ENCODE measurements at places on chromosomes 2 and 18. TPM values are rescaled to one million over a fixed set of nuclear protein-coding genes. Genes with fewer than 3 reads are reported as not detected.
A peak's percentile ranks its signal among the peaks of the same experiment; 100 is the strongest.

KCNG2 gene
- total RNA-seq: not detected

RHBDD1 gene
- 23.4 TPM for total RNA-seq

KCTD18 gene
- 14.8 TPM for total RNA-seq

SRD5A2 gene
- not detected for total RNA-seq

GRCh38 chr18:79681484-79682387 is 2.1 kb downstream of the CTDP1 start:
- no peaks in the 10 kb centered on the region for H3K27me3 ChIP-seq
- peak overlapping the region; percentile 87 for H3K4me3 ChIP-seq
- peaks cover 76% of the 10 kb centered on the region for H3K4me1 ChIP-seq
- H3K36me3 ChIP-seq: peaks cover 50% of the 10 kb centered on the region
- peak; percentile 74 for DNase-seq

DNA sequence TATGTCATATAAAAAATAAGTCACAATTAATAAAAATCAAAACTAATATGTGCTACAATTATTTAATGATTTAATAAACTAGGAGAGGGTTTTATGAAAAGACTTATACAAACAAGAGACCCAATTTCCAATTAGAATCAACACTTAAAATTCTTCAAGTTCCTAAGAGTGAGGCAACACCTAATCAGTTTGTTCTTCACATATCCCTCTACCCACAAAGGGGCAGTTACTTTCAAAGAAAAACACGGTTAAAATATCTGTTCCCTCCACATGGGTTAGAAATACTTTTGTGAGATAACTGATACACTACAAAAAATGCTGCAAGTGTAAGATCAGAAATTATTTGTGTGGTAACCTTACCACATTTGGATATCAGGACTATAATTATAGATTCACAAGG is 357.0 kb downstream of the ERBB4 start:
- no peak overlapping the region for H3K27ac ChIP-seq
- no peaks in the 10 kb centered on the region for H3K36me3 ChIP-seq
- no peak for DNase-seq
- no peaks in the 10 kb centered on the region for H3K27me3 ChIP-seq
- no peaks in the 10 kb centered on the region for H3K4me1 ChIP-seq

DNA sequence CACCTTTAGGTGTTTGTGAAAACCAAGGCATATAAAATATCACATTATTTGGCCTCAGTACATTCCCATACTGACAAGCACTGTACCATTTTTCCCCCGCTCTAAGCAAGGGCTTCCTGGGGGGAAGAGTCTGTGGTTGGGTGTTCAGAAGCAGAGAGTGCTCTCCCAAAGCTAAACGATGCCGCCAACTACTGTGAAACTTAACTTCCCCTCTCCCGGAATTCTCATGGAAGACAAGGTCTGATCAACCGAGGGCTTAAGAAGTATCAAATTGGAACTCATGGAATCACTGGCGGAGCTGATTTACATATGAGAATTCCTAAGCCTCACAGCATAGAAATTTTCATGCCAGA is 433 bp upstream of the MFF start:
- H3K36me3 ChIP-seq: peaks cover 18% of the 10 kb centered on the region
- H3K27me3 ChIP-seq: peaks cover 4% of the 10 kb centered on the region
- H3K4me1 ChIP-seq: peaks cover 39% of the 10 kb centered on the region
- no peak for DNase-seq
- H3K4me3 ChIP-seq: peak overlapping the region; percentile 92

DNA sequence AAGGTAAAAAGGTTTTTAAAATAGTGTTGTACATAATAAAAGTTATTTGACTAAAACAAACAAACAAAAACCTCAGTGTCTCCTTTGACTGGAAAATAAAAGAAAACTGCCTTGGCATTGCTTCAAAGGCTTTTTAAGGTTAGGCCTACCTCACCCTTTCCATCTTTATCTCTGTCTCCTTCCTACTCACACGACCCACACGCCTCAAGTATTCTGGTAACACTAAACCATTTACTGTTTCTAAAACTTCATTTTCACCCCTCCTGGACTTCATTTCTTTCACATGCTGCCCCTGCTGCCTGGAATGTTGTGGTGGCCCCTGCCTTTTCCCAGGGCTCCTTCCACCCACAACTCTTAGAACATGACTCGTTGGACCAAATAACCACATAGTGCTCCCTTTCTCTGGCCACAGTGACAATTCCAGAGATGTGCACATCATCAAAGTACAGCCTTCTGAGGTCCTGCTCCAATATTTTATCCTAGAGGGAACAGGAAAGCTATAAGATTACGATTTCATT is 54.0 kb downstream of the ERBB4 start:
- H3K4me3 ChIP-seq: no peak overlapping the region
- no peaks in the 10 kb centered on the region for H3K27me3 ChIP-seq
- H3K27ac ChIP-seq: no peak overlapping the region
- no peak for DNase-seq

DNA sequence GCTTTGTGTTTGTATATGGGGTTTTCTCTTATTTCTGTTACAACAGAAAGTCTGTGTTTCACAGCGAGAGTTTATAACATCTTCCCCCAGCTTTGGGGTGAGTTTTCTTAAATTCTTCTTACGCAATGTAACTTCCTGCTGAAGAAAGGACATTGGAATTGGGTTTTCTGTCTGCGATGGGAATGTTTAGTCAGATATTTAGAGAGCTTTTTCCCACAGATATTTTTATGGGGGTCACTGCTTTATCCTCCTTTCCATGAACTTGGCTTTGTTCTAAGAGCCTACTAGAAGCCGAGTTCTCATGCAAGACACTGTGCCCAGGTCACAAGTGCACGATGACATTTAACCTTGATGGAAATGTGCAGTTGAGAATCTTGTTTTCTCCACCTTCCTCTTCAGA is 22.1 kb downstream of the B3GNT2 start:
- peaks cover 73% of the 10 kb centered on the region for H3K36me3 ChIP-seq
- no peak for DNase-seq
- H3K4me1 ChIP-seq: peaks cover 95% of the 10 kb centered on the region
- no peaks in the 10 kb centered on the region for H3K27me3 ChIP-seq

DNA sequence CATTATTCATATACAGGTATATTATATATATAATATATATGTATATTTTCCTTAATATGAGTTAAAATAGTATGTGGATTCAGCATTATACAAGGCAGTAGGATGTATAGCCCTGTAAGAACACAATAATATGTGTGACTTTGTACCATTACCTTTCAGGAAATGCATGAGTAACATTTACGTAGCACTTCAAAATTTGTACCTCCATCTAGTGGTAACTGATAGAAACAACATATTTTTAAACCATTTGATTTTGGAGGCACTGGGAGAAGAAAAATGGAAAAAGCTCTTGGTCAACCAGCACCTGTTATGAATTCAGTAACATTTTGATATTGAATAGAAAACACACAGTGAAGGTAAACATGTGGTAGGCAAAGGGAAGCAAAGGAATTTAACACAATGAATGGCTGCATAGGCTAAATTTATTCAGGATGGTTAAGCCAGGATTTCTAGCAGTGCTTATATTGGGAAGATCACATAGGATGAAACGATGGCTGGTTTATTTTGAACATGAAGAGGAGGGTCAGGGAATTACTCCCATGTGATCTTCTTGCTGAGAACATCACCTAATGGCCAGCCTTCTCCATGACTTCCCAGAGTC is 565.5 kb downstream of the CCDC85A start:
- no peak for DNase-seq
- H3K4me1 ChIP-seq: no peaks in the 10 kb centered on the region
- H3K27ac ChIP-seq: no peak overlapping the region
- H3K4me3 ChIP-seq: no peak overlapping the region
- H3K27me3 ChIP-seq: no peaks in the 10 kb centered on the region

DNA sequence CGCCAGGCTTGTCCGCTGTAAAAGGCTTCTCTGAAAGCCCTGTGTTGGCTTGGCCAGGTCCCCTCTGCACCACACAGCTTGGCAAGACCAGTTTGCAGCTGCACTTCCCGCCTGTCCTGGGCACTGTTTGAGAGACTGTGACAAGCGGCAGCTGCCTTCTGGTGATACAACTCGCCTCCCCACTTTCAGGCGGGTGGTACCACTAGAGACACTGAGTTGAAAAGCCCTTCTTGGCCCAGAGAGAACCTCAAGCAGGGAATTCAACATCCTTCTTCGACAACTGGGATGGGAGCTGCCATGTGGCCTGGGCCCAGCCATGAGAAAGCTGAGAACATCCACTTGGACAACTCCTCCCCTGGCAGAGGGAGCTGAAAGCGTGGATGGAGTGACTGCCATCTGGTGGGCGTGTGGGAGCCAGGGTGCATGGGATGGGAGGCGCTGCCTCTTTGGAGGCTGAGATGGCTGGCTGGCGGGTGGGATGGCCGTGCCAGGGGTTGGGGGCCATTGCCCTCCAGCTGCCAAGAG is 125.5 kb upstream of the REV1 start:
- DNase-seq: no peak
- H3K27me3 ChIP-seq: no peaks in the 10 kb centered on the region
- H3K27ac ChIP-seq: no peak overlapping the region
- H3K36me3 ChIP-seq: no peaks in the 10 kb centered on the region
- H3K4me1 ChIP-seq: no peaks in the 10 kb centered on the region

DNA sequence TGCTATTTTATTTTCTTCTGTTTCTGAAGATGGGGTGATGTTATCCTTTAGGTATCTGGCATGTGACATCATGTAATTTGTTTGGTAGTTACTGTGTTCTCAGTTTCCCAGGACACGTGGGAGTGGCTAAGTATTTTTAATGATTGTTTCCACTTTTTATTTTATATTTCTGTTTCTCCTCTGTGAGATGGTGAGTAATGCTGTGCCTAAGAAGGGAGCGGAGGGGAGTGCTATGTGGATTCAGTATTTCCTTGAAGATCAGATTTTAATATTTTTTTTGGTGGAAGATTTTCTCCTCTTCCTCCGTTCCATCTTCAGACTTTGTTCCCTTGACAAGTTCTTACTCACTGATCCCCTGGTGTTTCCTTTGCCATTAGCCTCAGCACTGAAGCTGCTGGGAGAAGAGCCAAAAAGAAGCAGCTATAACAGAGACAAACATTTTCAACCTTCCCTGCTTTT is 180.0 kb upstream of the MMADHC start:
- no peak for DNase-seq
- no peak overlapping the region for H3K4me3 ChIP-seq
- H3K27me3 ChIP-seq: no peaks in the 10 kb centered on the region
- H3K36me3 ChIP-seq: no peaks in the 10 kb centered on the region
- no peaks in the 10 kb centered on the region for H3K4me1 ChIP-seq

DNA sequence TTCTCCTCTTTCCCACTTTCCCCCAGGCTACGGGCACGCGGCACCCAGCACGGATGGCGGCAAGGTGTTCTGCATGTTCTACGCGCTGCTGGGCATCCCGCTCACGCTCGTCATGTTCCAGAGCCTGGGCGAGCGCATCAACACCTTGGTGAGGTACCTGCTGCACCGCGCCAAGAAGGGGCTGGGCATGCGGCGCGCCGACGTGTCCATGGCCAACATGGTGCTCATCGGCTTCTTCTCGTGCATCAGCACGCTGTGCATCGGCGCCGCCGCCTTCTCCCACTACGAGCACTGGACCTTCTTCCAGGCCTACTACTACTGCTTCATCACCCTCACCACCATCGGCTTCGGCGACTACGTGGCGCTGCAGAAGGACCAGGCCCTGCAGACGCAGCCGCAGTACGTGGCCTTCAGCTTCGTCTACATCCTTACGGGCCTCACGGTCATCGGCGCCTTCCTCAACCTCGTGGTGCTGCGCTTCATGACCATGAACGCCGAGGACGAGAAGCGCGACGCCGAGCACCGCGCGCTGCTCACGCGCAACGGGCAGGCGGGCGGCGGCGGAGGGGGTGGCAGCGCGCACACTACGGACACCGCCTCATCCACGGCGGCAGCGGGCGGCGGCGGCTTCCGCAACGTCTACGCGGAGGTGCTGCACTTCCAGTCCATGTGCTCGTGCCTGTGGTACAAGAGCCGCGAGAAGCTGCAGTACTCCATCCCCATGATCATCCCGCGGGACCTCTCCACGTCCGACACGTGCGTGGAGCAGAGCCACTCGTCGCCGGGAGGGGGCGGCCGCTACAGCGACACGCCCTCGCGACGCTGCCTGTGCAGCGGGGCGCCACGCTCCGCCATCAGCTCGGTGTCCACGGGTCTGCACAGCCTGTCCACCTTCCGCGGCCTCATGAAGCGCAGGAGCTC is 35.4 kb downstream of the KCNK3 start:
- no peaks in the 10 kb centered on the region for H3K4me1 ChIP-seq
- H3K27me3 ChIP-seq: peaks cover 8% of the 10 kb centered on the region

DNA sequence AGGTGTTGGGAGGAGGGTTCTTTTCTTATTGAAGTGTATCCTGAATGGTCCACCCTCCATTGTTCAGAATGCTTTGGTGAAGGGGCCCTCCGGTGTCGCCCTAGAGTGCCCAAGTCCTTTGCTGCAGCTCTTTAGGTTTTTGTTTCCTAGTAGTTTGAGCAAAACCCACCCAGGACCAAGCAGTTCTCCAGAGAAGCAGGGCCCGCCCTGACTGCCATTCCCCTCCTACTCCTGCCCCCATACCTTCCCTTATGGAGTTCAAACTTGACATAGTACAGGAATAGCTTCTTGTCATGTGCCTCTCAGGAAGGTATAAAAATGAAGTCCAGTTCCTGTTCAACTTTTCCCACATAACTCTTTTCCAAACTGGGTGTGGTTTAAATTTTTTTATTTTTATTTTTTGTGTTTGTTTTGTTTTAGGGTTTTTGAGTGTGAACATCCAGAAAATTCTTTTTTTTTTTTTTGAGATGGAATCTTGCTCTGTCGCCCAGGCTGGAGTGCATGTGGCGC is 5.6 kb downstream of the MERTK start:
- peaks cover 24% of the 10 kb centered on the region for H3K27me3 ChIP-seq
- H3K4me1 ChIP-seq: peaks cover 20% of the 10 kb centered on the region
- H3K27ac ChIP-seq: no peak overlapping the region
- no peaks in the 10 kb centered on the region for H3K36me3 ChIP-seq
- no peak for DNase-seq
- no peak overlapping the region for H3K4me3 ChIP-seq

DNA sequence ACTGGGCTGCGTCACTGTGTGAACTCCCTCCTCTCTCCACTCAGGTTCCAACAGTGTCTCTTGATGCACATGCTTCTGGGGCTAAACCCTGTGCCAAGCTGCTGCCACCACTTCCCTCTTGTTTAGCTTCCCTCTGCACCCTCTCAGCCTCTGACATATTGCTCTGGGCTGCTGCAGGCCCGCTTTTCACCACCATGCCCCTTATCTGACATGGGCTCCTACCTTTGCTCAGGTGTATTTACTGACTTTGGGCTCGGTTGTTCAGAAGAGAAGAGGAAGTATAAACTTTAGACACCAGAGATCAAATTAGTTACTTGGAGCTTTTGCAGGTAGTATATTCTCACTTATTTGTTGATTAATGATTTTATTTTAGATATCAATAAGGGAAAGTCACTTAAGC is 77.6 kb downstream of the WDR7 start:
- no peaks in the 10 kb centered on the region for H3K27me3 ChIP-seq
- no peak overlapping the region for H3K4me3 ChIP-seq
- no peak for DNase-seq
- H3K4me1 ChIP-seq: no peaks in the 10 kb centered on the region
- no peak overlapping the region for H3K27ac ChIP-seq

GRCh38 chr2:236565879-236566402 is 3.7 kb upstream of the ACKR3 start:
- H3K27me3 ChIP-seq: no peaks in the 10 kb centered on the region
- no peak overlapping the region for H3K4me3 ChIP-seq
- DNase-seq: no peak
- peaks cover 23% of the 10 kb centered on the region for H3K36me3 ChIP-seq

Data from activated CD8-positive, alpha-beta T cell treated with anti-CD3 and anti-CD28 coated beads, Interleukin-2, amount 10 ng/mL, durations not matched to agents 7 days and 5 days (primary cell).